ENCODE measurements at places on chromosomes 11 and 22. TPM values are rescaled to one million over a fixed set of nuclear protein-coding genes. Genes with fewer than 3 reads are reported as not detected.

C11orf21 gene
- total RNA-seq = not detected

KIAA1671 gene
- 1.3 TPM for total RNA-seq

DNA sequence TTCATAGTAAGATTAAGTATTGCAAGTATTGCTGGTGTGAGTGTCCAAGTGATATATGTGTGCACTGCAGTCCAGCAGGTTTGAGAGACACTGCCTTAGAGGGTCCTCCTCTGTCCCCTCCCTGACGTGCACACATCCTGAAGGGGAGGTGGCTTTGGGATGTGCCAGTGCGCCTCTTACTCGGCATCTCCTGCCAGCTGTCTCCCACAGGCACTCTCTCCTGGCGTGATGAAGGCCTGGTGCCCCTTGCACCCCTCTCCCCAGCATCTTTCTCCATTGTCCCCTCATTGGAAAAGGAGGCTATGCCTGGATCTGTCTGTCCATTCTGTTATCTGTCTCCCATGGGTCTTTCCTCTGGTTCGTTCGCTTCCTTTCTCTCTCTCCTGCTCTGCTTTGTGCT is 24.2 kb downstream of the GTPBP1 start:
- DNase-seq = no peak

UPB1 gene
- total RNA-seq = under 0.01 TPM

CECR2 gene
- total RNA-seq = under 0.01 TPM

RBX1 gene
- total RNA-seq = 53.2 TPM

MRPL16 gene
- 43.1 TPM for total RNA-seq

DNA sequence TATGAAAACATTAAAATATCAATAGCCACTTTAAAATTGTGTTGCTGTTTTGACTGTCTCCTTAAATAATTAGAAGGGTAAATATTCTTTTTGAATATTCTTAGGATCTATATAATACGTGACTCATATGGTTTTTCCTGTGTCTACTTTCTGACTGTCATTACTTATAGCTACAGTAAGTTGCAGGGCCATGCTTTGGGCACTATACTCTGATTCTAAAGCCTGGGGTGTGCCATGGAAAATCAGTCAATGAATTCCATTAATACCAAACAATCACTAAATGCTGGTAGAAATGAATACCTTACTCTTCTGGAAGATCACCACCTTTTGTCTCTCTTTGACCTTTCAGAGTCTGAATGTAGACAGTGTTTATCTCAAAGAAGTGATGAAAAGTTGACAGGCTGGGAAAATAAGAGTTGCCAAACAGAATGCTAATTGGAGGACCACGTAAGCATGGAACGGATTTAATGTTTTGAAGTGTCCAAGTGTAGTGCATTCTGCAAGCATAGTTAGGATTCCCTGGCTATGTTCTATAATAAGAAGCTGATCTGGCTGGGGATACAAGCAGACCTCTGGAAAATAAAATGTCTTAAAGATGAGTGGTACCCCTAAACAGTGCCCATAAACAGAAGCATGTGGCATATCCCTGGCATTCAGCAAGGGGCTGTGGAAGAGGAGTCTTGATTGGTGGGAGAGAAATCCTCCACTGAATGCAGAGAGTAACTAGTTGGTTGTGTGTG is 16.8 kb downstream of the LUZP2 start:
- DNase-seq = peak; percentile 16

ADSL gene
- 67.0 TPM for total RNA-seq

TMEM45B gene
- total RNA-seq = not detected

DNA sequence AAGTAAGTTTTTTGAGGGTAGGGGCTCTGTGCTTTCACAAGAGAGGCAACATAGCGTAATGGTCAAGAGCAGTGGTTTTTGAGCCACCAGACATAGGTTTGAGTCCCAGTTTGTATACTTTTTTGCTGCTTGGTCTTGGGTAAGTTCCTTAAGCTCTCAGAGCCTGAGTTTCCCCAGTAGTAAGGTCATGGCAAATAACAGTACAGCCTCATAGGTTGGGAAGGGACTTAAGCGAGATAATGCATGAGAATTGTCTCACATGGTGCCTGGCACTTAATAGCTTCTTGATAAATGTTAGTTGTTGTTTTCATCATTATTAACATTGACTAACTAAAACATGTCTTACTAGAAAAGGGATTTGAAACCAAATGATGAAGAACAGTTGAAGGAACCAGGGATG is 83.1 kb downstream of the ARFGAP2 start:
- DNase-seq = no peak

- DNase-seq = no peak
Observed at GRCh38 chr11:70675697-70676374, 277.5 kb downstream of the CTTN start.

DNA sequence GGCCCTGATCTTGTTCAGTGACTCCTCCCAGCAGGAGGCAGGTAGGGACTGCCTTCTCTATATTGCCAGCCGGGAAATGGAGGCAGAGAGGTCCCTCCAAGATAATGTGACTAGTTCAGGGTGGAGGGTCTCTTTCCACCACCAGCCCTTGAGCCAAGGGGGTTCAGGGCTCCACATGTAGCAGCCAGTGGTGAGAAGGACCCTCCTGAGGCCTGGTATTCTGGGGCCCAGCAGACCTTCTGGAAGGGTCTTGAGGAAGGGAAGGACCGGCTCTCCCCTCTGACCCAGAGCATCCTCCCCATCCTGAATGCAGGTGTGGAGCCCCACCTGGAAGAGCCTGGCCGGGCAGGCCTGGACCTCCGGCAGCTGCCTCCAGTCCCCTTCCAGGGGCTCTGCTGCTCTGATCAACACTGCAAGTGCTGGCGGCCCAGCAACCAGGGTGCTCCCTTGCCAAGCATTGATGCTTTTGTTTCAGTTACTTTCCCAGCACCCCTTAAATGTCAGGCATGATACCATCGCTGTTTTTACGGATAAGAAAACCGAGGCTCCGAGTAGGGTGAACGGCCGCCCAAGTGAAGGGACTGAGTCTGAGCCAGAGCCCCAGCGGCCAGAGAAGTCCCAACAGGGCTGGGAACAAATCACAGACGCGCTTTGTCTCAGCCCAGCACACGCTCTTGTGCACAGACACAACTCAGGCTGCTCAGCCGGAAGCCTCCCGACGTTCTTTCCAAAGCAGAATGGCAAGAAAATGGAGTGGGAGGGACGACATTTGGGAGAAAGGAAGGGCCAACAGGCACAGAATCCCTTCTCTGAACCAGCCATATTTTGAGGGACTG is 38.8 kb downstream of the DKK3 start:
- DNase-seq = no peak

GRCh38 chr22:47944941-47945340 is 1182.5 kb downstream of the TBC1D22A start:
- no peak for DNase-seq

OR4C3 gene
- not detected for total RNA-seq

GLYAT gene
- total RNA-seq = not detected

OR8G5 gene
- not detected for total RNA-seq

GRCh38 chr11:19379465-19379864 is 138.7 kb upstream of the E2F8 start:
- no peak for DNase-seq

Measured in fibroblast of lung (primary cell).